Stimulated activated CD4-positive, alpha-beta T cell treated with anti-CD3 and anti-CD28 coated beads, Interleukin-4, amount 100 ng/mL, for 24 hours (primary cell): ENCODE measurements at places on chromosomes 2 and 18.
A peak's percentile ranks its signal among the peaks of the same experiment; 100 is the strongest.

GRCh38 chr2:152657043-152657442, 60.2 kb downstream of the PRPF40A start:
- no peak for DNase-seq

GRCh38 chr2:40279001-40279400, 172.9 kb downstream of the SLC8A1 start:
- no peak for DNase-seq

GRCh38 chr2:205772983-205773382, 90.7 kb downstream of the NRP2 start:
- no peak for DNase-seq

GRCh38 chr2:115574667-115575066, 1132.2 kb downstream of the DPP10 start:
- no peak for DNase-seq

- peak; percentile 84 for DNase-seq
Measured at GRCh38 chr18:49813319-49814146, at the start of gene ACAA2. Gene ACAA2 (minus strand): TSS chr18:49813533. CDS start chr18:49813484, 49 bp downstream.

DNA sequence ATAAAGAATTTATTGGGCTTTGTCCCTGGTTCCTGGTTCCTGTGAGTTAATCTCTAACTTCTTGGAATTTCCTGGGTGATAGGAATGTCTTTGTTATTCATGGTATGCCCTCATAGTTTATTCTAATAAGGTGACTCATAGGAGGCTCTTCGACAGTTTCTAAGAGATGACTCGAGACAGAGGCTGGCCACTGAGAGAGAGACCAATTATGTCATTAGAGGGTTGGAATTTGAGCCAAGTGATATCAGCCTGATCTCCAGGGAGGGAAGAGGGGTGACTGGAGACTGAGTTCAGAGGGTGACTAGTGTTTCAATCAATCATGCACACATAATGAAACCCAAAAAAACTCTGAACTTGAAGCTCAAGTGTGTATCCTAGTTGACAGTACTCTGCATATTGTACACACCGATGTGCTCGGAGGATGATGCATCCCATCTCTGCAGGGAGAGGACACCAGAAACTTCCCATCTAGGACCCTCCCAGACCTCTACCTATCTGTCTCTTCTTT, 185.7 kb downstream of the MTCL1 start:
- no peak for DNase-seq

DNA sequence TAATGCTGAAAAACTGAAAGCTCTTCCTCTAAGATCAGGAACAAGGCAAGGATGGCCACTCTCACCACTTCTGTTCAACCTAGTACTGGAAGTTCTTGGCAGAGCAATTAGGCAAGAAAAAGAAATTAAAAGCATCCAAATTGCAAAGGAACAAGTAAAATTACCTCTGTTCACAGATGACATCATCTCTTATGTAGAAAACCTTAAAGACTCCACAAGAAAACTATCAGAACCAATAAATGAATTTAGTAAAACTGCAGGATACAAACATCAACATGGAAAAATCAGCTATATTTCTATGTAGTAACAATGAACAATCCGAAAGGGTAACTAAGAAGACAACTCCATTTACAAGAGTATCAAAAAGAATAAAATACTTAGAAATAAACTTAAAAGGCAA, 112.2 kb downstream of the CHN1 start:
- DNase-seq, result no peak

DNA sequence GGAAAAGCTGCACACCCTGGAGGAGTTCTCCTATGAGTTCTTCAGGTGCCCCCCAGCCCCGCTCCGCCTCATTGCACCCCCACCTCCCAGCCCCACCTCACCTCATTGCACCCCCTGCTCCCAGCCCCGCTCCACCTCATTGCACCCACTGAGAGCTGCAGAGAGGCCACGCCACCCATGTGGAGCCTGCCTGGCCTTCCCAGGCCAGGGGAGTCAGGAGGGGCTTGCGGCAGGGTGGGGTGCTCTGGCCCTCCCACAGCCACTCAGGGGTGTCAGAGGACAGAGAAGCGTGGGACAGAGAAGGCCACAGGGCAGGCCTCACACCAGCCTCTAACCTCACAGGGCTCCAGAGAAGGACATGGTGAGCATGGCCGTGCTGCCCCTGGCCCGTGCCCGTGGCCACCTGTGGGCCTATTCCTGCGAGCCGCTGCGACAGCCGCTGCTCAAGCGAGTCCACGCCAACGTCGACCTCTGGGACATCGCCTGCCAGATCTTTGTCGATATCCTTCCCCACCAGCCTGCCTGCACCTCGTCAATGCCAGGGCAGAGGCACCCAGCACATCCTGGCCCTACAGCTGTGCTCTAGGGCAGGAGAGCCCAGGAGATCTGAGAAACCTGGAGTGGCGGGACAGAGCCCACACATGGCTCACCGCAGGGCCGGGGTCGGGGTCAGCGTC, 15.0 kb upstream of the GPR17 start:
- DNase-seq, result no peak

DNA sequence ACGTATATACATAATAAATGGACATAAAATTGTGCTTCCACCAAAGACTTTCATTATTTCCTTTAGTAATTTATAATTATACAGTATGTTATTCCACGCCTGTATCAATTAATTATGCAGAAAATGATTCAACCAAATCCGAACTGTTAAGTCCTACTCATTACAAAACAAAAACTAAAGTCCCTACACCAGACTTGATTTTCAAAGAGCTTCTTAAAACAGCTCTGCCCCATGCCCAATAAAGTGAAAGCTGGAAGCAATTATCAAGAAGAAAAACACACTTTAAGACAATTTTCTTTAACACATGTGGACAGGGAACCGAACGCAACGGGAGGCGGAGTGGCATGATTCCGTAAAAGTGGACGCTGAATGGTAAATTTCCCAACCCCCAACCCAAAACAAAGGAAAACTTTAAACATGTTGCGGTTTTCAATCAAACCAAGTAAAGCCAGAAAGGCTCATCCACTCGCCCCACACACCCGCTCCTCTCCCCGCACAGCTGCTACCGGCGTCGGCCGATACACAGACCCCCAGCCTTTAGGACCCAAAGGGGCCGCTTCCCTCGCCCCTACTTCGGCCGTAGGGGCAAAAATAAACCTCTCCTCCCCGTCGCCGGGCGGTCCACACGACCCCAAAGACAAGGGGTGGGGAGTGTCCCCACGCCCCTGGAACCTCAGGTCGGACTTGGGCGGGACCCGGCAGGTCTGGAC, 705 bp downstream of the YES1 start:
- peak; percentile 9 for DNase-seq

- DNase-seq, result no peak
Measured at GRCh38 chr2:81901017-81901416, 1596.5 kb upstream of the LRRTM1 start.

- no peak for DNase-seq
Measured at GRCh38 chr2:99765731-99766318, 276.0 kb upstream of the REV1 start.

DNA sequence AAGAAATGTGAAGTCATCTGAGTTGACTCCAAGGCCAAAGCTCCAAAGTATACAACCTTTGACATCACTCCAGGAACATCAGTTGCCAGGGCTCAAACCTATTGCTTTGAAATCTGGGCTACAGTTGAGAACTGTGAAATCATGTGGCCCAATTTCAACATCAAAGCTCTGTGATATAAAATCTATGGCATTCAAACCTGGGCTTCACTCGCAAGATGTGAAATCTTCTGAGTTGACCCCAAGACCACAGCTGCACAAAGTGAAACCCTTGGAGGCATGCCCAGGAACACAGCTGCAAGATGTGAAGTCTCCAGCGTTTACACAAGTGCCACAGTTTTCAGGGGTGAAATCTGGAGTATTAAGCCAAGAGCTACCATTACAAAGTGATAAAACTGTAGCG, 9.4 kb upstream of the ZNF512 start:
- DNase-seq, result no peak

DNA sequence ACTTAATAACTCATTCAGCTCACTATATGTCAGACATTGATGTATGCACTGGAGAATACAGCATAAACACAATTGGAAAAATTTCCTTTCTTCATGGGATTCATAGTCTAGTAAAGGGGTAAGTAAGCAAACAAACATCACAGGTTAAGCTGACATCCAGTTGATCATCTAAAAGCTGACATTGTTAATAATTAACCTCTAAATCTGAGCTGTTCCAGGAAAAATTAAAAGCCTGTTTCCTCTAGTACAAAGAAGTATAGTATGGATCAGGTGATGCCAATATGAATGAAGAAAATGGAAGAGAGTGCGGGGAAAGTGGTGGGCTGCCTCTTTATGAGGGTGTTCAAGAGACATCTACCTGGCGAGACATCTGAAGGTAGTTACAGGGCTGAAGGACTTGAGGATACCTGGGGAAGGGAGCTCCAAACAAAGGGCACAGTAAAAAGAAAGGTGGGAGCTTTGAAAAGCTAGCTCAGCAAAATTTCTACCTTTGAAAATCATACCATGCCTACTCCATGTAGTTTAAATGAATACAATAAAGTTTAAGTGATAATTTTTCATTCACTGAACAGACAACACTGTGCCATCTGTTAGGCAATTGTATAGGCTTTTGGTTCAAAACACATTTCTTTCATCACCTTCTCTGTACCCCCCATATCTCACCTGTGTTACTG, 619.3 kb downstream of the TRIB2 start:
- DNase-seq, result no peak

DNA sequence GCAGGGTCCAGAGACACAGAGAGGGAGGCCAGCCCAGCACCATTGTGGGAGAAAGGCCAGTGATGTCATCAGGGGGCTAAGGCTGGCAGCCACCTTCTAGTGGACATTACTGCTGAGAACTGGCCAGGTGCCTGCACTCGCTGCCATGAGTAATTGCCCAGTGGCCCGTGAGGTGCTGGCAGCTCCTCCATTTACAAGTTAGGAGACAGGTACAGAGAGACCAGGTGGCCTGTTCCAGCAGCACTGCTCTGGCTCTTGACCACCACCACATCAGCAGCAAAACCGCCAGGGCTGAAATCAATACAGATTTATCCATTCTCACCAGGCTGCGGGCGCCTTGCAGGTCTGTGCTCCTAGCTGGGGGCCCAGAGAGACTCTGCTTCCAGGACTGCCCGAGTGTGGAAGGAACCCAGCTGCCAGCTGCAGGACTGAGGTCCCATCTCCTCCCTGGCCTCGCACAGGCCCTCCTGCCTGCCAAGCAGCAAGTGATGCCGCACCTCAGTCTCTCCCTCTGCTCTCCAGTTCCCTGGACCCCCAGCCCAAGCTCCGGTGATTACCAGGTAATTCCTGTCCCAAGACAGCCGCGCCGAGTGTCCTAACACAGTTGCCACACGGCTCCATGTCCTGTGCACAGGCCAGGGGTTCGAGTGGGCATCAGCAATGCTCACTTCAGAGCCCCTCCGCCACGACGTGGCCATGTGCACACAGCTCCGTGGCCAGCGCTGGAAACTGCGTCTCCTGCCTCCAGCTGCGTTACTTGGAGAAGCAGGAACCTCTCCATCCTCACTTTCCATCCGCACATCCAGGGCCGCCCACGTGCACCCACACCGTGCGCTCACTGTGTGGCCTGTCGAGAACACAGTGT, 101.0 kb upstream of the CTDP1 start:
- DNase-seq, result no peak

DNA sequence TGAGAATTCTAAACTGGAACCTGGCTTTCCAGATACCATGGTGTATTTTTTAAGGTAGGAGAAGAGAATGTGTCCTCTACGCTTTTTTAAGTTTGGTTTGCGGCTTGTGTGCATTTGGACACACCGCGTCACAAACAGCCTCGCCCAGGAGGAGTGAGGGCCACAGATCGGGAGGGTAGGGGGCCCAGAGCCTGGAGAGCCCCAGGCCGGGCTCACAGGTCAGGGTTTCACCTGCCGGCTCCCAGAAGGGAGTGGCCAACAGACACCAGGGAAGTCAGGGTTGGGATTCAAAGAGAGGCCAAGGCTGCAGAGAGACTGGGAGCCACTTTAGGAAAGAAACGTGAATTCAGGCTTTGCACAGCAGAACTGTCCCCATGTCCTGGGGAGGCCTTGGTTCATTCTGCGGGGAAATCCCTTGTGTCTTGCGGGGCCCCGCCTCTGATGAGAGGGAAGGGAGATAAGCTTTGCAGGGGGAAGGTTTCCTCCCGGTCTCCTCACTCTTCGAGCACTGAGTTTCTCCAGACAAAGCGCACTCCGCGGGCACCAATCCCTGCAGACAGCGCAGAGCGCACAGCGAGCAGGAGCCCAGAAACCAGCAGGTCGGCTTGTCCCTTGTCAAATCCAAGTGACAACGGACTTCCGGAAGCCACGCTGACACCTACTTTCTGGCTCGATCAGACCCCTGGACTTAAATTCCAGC, 2.0 kb upstream of the TUBB6 start:
- no peak for DNase-seq

- DNase-seq, result no peak
Measured at GRCh38 chr18:23995180-23995579, 19.4 kb upstream of the TTC39C start.

DNA sequence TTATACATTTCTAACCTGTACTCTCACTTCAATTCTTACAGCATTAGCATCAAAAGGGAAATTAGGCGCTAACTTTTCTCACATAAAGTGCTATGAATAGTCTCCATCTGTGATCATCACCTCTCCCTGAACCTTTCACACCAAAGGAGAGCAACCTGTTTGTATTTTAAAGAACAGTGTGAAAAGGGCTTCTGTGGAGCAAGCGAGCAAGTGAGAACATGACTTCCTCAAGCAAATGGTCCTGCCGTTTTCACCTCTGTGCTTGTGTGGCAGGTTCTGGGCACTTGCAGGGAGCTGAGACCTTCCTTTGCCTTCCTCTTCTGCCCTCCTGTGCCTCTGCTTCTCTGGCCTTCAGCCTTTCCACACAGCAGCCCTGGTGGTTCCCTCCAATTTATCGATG, 51.9 kb downstream of the TGFA start:
- DNase-seq, result no peak

DNA sequence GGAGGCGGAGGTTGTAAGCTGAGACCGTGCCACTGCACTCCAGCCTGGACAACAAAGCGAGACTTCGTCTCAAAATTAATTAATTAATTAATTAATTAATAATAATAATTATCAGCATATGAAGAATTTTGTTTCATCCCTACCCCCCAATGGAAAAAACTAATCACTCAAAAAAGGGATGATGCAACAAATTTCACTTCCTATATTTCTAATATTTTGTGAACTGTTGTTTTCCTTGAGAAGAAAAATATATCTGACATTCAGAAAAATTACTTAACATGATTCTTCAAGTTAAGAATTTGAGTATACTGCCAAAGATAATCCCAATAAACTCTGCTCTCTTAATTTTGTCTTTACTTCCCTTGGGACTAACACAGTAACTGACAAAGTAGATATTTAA, 28.1 kb downstream of the EXOC6B start:
- DNase-seq, result no peak

DNA sequence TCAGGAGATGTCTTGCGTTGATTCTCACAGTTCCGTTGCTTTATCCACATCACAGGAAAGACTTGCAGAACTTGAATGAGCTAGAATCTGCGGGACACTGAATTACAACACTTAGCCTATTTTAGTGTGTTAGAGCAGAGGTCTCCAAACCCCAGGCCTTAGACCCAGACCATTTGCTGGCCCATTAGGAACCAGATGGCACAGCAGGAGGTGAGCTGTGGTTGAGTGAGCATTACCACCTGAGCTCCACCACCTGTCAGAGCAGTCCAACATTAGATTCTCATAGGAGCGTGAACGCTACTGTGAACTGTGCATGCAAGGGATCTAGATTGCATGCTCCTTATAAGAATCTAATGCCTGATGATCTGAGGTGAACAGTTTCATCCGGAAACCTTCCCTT, 3.8 kb downstream of the MRPL30 start:
- DNase-seq, result no peak
